HFFc6 (cell line): ENCODE measurements at places on chromosomes 5 and 9.

DNA sequence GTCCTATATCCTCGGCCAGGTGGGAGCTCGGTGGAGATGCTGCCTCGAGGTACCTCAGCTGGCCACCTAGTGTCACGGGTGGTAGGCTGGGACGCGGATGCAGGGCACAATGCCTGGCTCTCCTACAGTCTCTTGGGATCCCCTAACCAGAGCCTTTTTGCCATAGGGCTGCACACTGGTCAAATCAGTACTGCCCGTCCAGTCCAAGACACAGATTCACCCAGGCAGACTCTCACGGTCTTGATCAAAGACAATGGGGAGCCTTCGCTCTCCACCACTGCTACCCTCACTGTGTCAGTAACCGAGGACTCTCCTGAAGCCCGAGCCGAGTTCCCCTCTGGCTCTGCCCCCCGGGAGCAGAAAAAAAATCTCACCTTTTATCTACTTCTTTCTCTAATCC is 2.0 kb downstream of the PCDHGC3 start:
- peak overlapping the region; percentile 96 for H3K4me3 ChIP-seq
- DNase-seq, result peak; percentile 8
- peaks cover 64% of the 10 kb centered on the region for H3K4me1 ChIP-seq
- peaks cover 25% of the 10 kb centered on the region; the same call in 1 of the 2 replicates for H3K36me3 ChIP-seq

DNA sequence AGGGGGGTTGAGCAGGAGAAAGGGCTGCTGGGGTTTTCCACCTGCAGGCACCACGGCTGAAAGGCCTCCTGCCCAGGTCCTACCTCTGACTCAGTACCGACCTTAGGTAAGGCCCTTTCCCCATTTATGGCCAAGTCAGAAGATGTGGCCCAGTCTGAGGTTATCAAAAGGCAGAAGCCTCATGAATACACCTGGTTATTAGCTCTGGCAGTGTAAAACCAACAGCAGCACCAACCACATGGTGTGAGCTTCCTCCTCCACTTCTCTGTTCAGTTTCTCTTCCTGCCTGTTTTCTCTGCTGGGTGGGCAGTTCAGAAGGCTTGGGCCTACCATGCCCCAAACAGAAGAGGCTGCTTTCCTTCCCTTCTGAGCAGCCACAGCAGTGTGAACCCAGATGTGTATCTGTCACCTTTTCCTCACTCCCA is 86.9 kb downstream of the UGCG start:
- no peak overlapping the region for H3K4me3 ChIP-seq
- DNase-seq, result no peak
- peaks cover 6% of the 10 kb centered on the region for H3K27me3 ChIP-seq
- peaks cover 14% of the 10 kb centered on the region for H3K4me1 ChIP-seq
- no peak overlapping the region for H3K27ac ChIP-seq

GRCh38 chr9:2018764-2019558 is 3.8 kb downstream of the SMARCA2 start:
- peak overlapping the region; percentile 96 for H3K27ac ChIP-seq
- H3K4me3 ChIP-seq, result peak overlapping the region; percentile 99
- H3K36me3 ChIP-seq, result no peaks in the 10 kb centered on the region
- H3K27me3 ChIP-seq, result 0 out of 2 replicates have a peak, but pooled peaks cover 3% of the 10 kb centered on the region
- DNase-seq, result no peak

GRCh38 chr5:157164521-157164920 is 1.5 kb downstream of the GARIN3 start:
- H3K27me3 ChIP-seq, result peaks cover 41% of the 10 kb centered on the region
- no peak overlapping the region for H3K4me3 ChIP-seq
- H3K36me3 ChIP-seq, result no peaks in the 10 kb centered on the region
- H3K4me1 ChIP-seq, result peaks cover 7% of the 10 kb centered on the region
